Amygdala (tissue), 56 donors: ENCODE measurements at places on chromosomes 2 and 18.

DNA sequence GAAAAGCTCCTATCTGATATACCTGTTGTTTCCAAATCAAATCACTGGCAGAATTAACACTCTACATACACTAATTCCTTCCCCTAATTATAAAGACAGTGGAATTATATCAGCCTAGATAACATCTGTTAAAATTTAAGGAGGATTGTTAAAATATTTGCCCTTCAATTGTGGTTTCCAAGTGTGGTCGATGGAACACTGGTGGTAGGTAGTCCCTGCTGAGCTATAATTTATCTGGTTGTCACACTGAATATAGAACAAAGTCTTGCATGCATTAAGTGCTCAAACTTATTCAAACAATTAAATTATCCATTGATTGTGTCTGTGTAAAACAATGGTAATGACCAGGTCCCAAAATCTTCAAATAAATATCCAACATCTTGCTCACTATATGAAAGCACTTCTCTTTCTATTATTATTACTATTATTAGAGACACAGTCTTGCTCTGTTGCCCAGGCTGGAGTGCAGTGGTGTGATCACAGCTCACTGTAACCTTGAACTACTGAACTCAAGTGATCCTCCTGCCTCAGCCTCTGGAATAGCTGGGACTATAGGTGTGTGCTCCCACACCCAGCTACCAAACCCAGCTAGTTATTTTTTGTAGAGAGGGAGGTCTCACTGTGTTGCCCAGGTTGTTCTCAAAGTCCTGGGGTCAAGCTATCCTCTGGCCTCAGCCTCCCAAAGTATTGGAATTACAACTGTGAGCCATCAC is 12.0 kb downstream of the CDH2 start:
- no peak for DNase-seq

- DNase-seq: no peak
These were observed 32.7 kb downstream of the RHBDD1 start for GRCh38 chr2:226868331-226869162.

- DNase-seq: no peak
These were observed 118.4 kb downstream of the FAM124B start for GRCh38 chr2:224283466-224283965.

GRCh38 chr18:10140461-10141282 is 226.9 kb downstream of the VAPA start:
- DNase-seq: no peak

DNA sequence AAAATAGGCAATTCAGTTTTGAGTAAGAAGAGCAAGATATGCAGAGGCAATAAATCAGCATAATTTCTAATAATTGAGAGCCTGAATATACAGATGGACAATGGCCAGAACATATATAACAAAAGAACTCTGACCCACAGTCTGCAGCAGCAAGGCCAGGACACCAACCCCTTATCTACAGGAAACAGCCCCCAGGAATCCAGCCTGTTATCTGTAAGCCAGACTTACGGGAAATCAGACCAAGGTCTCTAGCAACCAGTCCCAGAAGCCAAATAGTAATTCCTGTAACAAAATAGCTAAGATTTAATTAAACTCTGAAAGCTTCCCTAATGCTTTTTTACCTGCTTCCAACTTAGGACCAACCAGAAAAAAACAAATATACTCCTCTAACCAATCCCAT is 434.5 kb upstream of the GYPC start:
- no peak for DNase-seq

DNA sequence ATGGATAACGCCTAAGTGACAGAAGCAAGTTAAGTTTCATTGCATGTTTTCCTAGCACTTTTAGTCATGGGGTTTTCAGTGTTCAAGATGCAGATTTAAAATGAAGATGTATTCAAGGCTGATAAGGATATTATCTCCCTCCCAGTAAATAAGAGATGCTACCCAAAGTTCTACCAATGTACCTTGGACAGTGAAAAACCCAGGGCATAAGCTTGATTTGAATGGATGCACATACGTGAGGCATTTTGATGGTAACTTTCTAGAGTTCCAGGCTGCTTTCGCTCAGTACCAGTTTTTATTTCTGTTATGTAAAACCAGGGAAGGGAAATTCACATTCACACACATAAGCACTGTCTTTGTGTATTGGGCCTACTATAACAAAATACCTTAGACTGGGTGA is 90.3 kb downstream of the STK39 start:
- DNase-seq: no peak
